ENCODE measurements at places on chromosomes 2 and 18.

- no peak for DNase-seq
Observed at GRCh38 chr2:38700881-38701458, 35.1 kb downstream of the GALM start.

DNA sequence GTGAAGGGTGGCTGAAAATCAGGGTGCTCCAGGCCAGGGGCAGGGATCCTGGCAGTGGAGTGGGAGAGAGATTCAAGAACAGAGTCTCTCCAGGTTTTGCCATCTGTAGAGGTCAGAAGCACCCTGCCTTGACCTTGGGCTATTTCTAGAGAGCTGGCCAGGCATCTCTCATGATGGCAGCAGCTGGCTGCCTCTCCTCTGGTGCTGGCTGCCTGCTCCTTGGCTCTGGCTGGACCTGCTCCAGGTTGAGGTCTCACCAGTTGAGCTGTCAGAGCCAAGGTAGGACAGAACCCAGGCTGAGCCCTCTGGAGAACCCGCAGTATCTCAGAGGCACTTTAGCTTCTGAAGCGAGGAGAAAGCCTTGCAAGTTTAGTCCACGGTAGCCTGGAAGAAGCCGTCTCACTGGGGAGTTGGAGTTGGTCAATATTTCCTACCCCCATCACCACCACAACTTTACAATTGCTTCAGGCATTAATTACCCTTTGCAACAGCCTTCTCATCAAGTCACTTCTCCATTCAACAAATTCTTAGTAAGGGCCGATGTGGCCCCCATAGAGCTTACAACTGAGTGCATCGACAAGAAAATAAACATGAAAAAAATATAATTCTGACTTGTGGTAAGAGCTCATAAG lies 25.6 kb downstream of the GNLY start:
- no peak for DNase-seq

DNA sequence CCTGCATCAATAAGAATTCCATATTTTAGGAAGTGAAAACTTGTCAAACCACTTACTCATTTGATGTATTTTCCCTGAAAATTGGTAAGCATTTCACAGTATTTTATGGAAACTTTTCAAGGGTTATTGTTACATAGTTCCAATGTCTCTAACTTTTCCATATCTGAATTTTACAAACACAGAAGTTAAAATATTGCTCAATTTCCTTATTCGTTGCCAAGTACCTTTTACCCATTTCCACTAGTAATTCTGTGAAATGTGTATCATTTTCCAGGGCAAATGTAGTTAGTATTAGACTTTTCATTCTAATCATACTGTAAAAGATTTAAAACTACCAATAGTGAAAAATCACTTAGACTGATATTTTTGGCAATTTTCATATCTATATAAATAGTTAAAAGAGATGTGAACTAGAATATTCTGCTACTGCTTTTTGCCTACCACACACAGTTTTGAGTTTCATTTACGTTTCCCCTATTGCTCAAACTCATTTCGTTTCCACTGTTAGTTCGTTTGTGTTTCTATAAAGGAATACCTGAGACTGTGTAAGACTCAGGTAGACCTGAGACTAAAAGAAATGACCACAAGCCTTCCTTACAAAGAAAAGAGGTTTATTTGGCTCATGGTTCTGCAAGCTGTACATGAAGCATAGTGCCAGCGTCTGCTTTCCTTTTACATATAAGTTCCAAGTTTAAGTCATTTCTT lies 86.3 kb downstream of the PMS1 start:
- DNase-seq, result no peak

DNA sequence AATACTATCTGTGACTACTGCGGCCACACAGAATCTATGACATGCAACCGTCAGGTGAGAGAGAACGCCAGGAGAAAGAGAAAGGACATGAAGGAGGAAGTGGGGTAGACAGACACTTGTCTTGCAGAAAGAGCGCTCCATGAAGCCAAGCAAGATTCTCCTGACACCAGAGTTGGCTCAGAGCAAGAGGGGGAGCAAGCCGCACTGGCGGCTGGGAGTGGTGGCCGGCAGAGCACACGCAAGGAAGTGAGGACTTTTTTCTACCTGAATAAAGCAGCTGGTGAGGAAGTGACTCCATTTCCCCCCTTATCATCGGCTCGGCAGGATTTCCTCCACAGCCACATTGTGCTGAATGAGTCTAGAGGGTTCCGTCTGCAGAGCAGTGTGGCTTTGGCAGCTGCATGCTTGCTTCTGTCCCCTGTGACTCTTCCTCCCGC lies 181.6 kb downstream of the BCL2 start:
- peak; percentile 53 for DNase-seq

DNA sequence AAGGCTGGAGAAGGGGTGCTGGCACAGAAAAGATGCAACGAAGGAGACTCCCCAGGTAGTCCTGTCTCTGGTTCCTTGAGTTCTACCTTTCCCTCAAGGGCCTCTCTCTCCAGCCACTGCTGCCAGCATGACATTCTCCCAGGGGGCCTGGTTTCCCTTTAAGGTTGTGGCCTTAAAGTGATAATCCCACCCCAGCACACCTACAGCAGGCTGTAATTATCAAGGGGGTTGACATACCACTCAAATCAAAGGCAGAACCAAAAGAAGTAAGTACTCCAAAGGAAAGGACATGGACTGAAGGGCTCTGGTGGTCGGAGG lies 127.4 kb upstream of the MSH6 start:
- no peak for DNase-seq

- DNase-seq, result no peak
Observed at GRCh38 chr18:37435996-37436395, 129.6 kb downstream of the CELF4 start.

DNA sequence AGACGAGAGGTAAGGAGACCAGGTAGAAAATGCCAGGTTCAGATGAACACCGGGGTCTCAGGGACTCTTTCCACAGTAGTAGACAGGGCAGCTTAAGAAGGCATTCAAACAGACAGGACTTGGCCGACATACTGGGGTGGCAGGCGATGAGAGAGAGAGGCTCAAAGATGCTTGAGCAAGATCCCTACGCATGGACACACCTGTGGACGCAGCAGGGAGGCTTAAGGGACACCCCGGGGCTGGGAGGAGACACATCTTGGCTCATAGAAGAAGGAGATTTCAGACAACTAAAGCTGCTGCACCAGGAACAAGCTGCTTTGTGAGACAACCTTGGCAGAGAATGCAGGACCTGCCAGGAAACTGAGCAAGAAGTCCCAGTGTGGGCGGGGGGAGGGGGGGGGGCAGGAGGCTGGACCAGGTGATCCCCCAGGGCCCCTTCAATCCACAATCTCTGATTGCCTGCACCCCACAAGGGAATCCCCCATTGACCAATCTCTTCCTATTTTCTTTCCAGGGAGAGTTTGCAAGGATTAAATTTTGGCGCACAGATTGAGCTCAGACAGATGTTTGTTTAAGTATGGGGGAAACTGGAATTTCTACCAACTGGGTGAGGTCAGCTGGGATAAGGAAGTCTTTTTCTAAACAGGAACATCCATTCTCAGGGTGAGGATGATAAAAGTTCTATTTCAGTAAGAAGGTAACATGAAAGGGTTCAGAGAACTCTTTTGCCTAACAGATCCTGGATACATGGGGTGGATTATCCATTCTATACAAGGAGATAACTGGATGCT lies 400.7 kb downstream of the NBAS start:
- no peak for DNase-seq

GRCh38 chr2:10534514-10535250 lies 86.6 kb upstream of the ODC1 start:
- DNase-seq, result peak; percentile 20

DNA sequence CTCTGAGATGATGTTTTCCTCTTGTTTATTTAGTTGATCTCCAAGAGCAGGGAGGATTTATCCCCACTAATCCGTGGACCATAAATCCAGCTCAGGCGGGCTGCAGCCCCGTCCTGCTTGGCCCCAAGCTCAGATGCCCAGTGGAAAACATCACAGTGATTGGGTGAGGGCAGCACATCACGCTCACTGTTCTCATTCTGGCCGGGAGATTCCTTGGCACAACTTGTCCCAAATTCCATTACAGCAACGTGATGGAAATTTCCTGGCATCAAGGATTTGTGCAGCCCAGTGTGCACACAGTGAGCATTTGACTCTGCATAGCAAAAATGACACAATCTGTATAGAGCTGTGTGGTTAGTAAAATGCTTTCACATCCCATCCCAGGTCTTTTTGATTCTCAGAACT lies 96.8 kb downstream of the VAPA start:
- no peak for DNase-seq

- no peak for DNase-seq
Observed at GRCh38 chr2:85061896-85062295, 71.3 kb upstream of the TCF7L1 start.

GRCh38 chr2:23862716-23863426 lies 64.1 kb downstream of the ATAD2B start:
- DNase-seq, result no peak

DNA sequence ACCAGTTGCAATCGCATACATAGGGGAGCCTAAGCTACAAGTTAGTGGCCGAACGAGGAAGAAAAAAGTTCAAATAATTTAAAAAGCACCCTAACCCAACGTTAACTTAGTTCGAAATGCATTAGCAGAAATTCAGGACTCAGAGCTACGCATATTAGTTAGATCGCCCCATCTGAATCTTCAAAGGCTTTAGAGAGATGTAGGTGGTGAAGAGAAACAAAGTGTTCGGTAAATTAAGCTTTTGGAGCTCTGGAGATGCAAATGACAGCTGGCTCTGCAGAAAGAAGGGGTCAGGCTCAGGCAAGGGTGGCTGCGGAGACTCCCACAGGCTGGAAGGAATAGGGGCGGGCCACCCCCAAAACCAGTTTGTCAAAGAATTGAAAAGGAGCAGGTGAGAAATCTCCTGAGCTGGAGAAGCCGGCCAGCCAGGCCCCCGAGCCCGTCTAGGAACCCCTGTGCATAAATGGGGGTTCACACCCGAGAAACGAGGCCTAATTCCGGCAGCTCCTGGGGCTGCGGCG lies 621 bp downstream of the TXNL1 start:
- DNase-seq, result no peak

DNA sequence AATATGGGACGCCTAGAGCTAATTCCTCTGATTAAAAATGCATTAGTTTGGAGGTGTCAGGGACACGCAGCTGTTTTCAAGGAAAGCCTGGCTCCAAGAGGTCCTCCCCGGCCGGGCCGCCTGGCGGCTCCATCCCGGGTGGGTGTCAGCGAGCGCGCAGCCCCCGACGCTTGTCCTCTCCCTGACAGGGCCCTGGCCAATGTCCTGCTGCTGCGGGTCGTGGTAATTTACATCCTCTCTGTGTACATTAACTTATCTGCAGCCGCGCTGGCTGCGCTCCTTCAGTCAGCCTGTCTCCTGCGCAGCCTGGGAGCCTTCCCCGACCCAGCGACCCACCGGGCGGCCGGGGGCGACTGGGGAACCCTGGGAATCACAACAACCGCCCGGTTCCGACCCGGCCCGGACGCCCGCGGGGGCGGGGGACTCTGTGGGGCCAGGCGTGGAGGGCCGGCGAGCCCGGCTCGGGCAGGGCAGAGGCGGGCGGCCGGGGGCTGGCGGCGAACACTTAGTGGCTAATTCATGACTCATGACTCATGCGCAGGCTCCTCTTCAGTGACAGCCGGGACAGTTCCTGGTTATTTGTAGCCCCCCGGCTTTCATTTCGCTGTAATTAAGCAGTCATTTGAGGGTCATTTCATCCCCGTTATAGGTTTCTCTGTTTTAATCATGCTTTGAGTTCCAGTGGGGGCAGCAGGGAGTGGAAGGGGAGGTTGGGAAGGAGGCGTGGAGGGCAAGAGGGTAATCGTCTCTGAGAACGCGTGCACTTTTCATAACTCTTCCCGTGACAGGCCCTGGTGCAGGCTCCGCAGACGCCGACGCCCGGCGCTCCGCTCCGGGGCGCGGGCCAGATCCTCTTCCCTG lies 141.9 kb upstream of the CTAGE1 start:
- DNase-seq, result peak; percentile 38

- DNase-seq, result no peak
Observed at GRCh38 chr2:96233436-96233835, 24.8 kb upstream of the STARD7 start.

GRCh38 chr18:2963048-2963447 lies 49.9 kb downstream of the LPIN2 start:
- no peak for DNase-seq

DNA sequence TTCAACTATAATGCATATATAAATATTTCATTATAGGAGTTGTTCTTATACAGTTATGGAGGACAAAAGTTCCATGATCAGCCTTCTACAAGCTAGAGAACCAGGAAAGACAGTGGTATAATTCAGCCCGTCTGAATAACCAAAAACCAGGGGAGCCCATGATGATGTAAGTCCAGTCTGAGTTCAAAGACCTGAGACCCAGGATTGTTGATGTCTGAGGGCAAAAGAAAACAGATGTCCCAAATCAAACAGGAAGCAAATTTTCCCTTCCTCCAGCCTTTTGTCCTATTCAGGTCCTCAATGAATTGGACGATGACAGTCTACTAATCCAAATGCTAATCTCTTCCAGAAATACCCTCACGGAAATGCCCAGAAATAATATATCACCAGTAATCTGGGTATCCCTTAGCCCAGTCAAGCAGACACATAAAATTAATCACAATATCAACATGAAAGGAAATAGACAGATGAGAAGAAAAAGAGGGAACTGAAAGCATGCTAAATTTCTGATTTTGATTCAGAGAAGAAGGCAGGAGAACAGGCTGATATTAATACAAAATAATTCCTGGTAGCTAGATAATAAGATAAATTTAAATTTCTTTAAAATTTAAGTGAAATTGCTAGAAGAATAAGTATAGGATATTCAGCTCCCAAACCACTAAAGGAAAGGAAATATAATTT lies 255.6 kb upstream of the CTAGE1 start:
- DNase-seq, result no peak

DNA sequence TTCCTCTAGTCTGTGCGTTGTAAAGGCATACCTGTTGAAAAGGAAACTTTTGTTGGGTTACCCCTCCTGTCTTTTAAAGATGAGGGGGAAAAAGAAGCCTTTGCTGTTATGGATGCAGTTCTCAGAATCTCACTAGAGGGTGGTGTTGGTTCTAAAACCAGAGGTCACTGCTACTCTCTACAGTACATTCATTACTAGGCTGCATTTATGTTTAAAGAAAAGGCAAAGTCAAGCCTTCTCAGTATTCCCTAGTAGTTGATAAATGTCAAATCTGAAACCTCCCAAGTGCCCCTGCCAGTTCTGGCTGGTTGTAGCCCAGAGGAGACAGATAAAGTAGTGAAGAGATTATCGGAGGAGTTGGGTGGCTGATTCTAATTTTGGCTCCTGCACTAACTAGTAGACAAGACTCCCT lies 1.4 kb upstream of the PLCL1 start:
- no peak for DNase-seq

DNA sequence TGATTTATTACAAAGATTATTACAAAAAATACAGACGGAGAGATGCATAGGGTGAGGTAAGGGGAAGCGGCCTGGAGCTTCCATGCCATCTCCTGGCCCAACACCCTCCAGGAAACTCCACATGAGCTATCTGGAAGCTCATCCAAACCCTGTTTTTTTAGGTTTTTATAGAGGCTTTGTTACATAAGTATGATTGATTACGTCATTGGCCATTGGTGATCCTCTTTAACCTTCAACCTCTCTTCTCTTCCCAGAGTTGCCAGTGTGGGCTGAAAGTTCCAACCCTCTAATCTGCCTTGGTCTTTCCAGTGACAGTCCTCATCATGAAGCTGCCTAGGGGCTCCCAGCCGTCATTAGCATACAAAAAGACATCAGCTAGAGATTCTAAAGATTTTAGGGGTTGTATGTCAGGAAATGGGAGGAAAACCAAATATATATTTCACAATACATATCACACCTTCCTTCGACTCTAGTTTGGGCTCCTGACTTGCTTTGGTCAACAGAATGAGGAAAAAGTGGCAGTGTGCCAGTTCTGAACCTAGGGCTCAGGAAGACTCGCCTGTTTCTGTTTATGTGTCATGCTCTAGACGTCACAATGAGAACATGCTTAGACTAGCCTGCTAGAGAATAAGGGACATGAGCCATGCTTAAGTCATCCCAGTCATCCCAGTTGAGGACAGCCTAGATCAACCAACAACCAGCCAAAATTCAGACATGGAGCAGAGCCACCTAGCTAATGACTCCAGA lies 54.1 kb downstream of the ETAA1 start:
- DNase-seq, result no peak
